ENCODE measurements at places on chromosomes 5 and 9.

GRCh38 chr5:13932561-13932960 is 11.9 kb downstream of the DNAH5 start:
- no peak for DNase-seq

DNA sequence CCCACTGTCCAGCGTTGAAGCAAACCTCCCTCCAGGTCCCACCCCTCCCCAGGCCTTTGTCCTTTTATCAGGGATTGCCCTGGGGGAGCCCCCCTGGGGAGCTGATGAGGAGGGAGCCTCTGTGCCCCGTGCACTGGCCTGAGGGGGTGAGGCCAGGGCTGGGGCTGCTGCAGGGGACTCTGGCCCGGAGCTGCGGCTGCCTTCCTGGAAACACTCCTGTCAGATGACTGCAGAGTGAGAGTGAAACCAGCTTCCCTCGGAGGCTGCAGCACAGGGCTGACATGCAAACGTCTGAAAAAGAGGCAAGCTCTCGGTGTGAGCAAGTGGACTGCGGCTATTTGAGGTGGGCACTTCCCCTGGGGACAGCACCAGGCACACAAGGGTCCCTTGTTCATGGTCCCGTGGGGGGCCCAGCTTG is 4.6 kb upstream of the TRAF2 start:
- peak; percentile 23 for DNase-seq

DNA sequence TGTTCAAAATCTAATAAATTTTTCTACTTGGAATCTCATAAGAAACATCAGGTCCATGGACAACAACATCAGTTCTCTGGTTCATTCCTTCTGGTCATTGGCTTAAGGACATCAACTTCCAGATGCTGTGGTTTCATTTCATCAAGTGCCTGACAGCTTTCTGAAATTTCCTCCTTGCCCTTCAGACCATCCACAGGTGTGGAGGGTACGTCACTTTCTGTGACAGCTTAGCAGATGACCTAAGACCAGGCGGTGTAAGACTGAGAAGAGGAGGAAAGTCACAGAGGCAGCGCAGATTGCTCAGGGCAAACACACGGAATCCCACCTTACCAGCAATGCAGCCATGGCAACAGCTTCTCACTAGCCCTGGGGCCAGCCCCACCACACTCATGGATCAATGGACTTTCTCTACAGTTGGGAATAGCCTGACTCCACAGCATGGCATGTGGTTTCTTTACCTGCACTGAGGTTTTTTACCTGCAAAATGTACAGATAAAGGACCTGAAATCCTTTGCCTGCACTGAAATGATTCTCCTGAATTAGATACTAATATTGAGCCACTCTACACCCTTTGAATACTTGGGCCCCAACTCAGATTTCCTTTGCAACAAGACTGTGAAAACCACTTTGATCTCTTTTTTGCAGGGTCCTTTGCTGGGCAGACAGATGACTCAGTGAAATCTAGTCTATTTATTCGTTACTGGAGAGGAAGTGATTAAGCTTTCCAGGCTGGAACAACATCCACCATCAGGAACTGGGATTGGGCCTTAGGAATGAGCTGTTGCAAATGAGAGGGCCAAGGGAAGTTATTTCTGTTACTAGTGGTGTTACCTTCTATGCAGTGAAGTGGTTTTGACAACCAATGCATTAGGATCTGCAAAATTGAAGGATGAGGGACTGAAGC is 26.9 kb downstream of the TICAM2 start:
- DNase-seq = no peak

DNA sequence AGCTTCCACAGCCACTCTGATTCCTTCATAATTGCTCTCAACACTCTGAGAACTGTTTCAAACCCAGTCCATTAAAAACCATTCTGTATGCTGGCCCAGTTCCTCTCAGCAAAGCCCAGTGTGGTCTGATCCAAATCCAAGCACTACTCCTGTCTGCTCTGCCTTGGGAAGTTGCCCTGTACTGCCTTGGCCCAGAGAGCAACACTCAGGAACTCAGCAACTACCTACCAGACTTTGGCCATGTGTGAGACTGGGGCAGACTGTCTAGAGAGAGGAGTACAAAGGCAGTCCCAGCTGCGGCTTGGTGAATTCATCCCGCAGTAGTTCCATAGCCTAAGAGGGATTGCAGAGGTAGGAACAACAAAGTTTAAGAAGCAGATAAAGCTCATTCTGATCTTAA is 214.4 kb downstream of the MCTP1 start:
- no peak for DNase-seq

DNA sequence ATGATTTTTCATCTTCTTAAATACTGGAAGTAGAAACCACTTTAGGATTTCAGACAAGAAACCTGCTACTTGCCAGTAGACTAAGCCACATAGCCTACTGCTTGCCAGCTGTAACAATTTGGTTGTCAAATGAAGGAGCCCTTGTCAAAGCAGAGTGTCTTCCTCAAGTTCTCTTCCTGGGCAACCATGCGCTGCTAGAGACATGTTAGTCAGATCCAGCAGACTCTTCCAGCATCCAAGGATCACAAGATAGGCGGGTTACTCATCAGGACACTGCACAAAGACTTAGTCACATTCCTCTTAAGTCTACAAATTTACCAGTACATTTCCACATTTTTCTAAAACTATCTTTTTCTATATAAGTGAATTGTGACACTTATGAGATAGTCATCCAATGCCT is 24.4 kb downstream of the SKIC3 start:
- DNase-seq = no peak

Data from activated CD4-positive, alpha-beta T cell treated with anti-CD3 and anti-CD28 coated beads, Interleukin-2, amount 50 U/mL, for 1 hour (primary cell).